ENCODE measurements at places on chromosomes 4 and X.
A peak's percentile ranks its signal among the peaks of the same experiment; 100 is the strongest.

DNA sequence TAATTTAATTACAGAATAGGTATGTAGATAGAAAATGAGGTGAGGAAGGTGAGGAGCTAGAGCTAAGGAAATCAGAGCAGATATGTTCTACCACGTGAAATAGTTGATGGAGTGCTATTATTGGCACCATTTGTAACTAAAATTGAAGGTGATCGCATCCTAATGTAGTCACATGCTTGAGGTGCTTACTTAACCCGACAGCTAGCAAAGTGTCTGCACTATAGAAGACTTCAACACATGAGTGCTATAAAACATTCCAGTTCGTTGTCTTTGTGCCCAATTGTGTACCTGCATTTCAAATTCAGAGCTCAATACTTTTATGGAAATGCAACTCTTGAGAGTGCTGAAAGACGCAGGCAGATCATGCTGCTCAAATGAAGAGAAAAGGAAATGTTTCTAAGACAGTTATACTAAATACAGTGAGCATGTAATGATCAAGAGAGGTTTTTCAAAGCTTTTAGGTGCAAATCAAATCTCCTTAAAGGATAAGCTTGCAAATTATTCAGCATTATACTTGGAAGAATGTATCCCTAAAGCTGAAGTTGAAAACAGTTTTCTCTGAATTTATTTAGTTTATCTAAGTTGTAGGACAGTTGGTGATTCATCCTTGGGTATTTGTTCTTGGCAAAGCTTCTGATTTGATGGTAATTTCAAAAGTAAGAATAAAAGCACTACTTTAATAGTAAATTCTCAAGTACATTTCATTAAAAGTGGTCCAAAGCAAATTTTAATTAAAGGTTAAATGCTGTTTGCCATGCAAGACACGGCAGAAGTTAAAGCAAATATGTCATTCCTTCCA lies 223.9 kb upstream of the EPHA5 start:
- no peak for DNase-seq

- no peak for DNase-seq
Measured at GRCh38 chr4:126306152-126306869, 991.6 kb downstream of the FAT4 start.

DNA sequence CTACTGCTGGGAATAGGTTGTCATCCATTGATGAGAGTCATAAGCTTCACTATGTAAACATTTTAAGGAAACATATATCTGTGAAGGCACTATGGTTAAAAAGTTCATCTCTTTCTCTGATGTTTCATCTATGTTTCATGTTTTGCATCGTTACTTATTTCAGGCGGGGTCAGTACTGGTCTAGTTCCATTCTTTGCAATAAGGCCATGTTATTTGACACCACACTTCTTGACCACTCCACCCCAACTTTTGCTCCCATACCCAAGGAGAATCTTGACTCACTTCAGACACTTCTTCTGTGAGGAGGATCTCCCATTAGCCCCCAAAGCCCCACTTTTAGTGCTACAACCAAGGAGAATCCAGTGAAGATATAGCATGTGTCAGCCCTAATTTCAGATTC lies 119.4 kb downstream of the GRIA3 start:
- no peak for DNase-seq

GRCh38 chr4:6856391-6856790 lies 53.2 kb upstream of the TBC1D14 start:
- no peak for DNase-seq

- DNase-seq, result no peak
Measured at GRCh38 chr4:106627051-106627450, 258.5 kb upstream of the GIMD1 start.

GRCh38 chrX:18755651-18756050 lies 48.2 kb downstream of the PPEF1 start:
- no peak for DNase-seq

- DNase-seq, result no peak
Measured at GRCh38 chr4:151803246-151803645, 42.4 kb upstream of the GATB start.

DNA sequence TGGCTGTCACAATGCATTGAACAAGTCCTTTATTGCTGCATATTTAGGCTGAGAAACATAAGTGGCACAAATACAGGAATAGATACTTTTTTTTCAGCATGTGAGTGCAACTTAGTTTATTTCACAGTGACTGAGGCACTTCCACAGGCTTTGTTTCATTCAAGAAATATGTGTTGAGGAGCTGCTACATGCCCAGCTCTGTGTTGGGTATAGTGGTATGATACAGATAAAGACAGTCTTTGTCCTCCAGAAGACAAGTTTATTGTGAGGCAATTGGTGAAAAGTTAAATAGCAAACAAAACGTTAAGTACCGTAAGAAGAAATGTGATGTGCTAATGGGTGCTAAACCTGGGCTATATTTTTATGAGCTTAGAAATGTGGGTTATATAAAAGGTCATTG lies 186.4 kb downstream of the SPRY1 start:
- DNase-seq, result no peak

DNA sequence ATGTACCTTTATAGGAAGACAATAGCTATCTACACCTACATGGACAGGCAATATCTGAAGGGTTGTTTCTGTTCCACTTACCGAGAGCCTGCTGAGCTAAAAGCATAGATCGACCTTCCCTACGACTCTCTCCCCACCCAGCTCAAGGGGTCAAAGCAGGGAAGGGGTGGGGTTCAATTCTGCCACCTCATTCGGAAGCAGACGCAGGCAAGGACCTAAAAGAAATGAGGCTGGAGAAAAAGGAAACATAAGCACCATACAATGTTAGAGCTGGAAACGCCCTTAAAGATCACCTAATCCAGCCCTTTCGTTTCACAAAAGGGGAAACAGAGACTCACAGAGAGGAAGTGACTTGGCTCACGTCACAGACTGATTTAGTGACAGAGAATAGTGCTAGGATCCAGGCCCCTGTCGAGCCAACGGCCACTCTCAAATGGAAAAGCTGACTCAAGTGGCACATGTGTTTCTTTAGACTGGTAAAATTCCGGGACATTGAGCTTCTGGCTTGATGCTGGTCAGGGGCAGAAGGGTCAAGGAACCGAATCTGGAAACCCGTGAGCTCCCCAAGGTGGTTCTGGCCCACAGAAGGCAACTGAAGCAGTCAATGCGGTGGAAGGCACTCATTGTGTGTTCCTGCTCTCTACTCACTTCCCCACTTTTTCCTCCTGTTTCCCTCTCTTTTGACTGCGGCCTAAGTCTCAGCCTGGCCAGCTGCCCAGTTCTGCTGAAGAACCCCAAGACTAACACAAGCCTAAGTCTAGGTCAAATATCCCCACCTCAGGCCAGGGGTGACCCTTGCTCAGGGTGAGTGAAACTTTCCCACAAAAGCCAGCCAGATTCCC lies 7.5 kb downstream of the SEPTIN6 start:
- peak; percentile 88 for DNase-seq

- no peak for DNase-seq
Measured at GRCh38 chr4:81215931-81216330, 909 bp upstream of the PRKG2 start.

DNA sequence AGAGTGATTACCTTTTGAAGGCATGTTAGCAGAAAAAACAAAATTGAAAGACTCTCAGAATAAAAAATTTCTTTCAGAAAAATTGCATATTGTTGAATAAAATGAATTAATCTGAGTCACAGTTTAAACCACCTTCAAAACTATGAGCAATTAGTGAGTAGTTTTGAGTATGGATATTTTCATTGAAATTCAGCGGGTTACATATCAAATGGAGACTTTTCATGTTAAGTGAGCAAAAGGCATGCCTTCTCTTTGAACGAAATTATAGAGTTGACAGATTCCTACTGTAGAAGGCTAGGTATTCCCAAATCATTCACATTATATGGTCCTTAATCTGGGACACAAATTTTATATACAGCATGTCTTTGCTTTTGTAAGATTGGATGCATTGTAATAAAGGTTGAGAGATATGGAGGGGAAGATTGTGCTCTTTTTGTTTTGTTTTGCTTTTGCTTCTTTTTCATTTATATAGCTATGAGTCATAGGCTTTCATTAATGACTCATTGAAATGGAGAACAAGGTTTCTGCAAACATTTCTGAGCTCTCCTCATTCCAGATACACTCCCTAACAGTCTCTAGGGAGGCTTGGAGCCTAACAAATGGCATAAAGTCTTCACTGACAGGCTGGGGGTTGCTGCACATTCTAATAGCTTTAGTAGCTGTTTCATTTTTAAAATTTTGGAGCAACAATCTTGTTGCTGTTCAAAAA lies 21.6 kb downstream of the PCDH18 start:
- peak; percentile 51 for DNase-seq

GRCh38 chrX:7244405-7244804 lies 96.5 kb upstream of the PUDP start:
- DNase-seq, result peak; percentile 94

Data from NB4 (cell line).